Left ventricle myocardium inferior (tissue), 1 donor: ENCODE measurements at places on chromosomes 4 and X.

DNA sequence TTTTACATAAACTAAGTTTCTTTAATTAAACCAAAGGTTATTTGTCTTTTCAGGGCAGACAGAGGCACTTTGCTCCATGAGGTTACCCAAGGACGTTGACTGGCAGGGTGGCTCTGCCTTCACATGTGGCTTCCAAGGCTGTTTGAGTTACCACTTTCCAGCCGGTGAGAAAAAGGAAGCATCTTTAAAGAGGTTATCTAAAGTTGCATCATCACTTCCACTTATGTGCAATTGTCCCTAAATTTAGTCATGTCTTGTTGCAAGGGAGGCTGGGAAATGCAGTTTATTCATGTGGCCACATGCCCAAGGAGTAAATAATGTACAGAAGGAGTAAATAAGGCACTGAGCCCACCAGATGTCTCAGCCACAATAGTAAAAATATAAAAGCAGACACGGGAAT is 29.0 kb upstream of the RAP1GDS1 start:
- H3K27me3 ChIP-seq, result no peaks in the 10 kb centered on the region
- H3K36me3 ChIP-seq, result no peaks in the 10 kb centered on the region
- H3K27ac ChIP-seq, result no peak overlapping the region
- H3K4me3 ChIP-seq, result no peak overlapping the region
- no peaks in the 10 kb centered on the region for H3K4me1 ChIP-seq

DNA sequence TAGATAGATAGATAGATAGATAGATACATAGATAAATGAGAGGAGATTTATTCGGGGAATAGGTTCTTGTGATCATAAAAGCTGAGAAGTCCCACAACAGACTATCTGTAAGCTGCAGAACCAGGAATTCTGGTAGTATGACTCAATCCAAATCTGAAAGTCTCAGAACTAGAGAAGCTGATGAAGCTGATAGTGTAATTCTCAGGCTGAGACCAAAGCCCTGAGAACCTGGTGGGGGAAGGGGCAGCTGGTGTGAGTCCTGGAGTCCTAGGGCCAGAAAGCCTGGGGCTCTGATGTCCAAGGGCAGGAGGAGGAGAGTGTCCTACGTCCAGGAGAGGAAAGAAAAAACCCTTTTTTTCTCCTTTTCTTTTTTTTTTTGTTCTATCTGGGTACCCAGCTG is 8.0 kb upstream of the BANK1 start:
- no peaks in the 10 kb centered on the region for H3K27me3 ChIP-seq
- no peak overlapping the region for H3K27ac ChIP-seq
- H3K4me1 ChIP-seq, result no peaks in the 10 kb centered on the region
- no peak for DNase-seq
- no peak overlapping the region for H3K4me3 ChIP-seq

DNA sequence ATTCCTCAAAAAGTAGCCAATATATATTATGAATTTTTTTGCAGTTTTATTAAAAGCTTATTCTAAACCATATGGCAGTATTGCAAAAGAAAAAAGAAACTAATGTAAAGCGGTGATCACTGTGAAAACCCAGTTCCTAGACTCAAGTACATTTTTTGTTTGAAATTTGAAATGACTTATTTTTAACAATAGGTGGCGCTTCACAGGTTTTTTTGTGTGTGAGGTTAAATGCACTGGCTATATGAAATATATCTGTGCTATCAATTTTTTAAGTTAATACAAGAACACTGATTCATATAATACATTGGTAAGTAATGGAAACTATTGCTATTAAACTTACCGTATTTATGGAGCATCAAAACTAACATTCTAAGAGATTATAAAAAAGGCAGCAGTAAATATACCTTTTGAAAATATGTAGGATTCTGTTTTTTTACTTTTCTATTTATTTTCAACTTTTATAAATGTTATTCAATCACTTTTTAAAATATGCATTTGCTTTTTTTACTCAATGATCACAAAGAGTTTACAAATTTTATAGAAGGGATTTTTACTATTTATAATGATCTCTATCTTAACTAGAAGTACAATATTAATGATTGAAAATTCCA is 5.6 kb upstream of the SPRY1 start:
- no peaks in the 10 kb centered on the region for H3K36me3 ChIP-seq
- H3K4me3 ChIP-seq, result no peak overlapping the region
- H3K27me3 ChIP-seq, result no peaks in the 10 kb centered on the region
- H3K4me1 ChIP-seq, result peaks cover 21% of the 10 kb centered on the region
- H3K27ac ChIP-seq, result no peak overlapping the region

GRCh38 chr4:77145842-77146185 is 11.2 kb upstream of the CCNG2 start:
- DNase-seq, result no peak
- H3K27ac ChIP-seq, result no peak overlapping the region
- H3K4me3 ChIP-seq, result no peak overlapping the region
- no peaks in the 10 kb centered on the region for H3K27me3 ChIP-seq
- H3K36me3 ChIP-seq, result no peaks in the 10 kb centered on the region

GRCh38 chr4:177759729-177760128 is 317.5 kb upstream of the AGA start:
- H3K27me3 ChIP-seq, result no peaks in the 10 kb centered on the region
- no peaks in the 10 kb centered on the region for H3K36me3 ChIP-seq
- no peak overlapping the region for H3K4me3 ChIP-seq
- H3K27ac ChIP-seq, result no peak overlapping the region
- no peak for DNase-seq
- no peaks in the 10 kb centered on the region for H3K4me1 ChIP-seq

DNA sequence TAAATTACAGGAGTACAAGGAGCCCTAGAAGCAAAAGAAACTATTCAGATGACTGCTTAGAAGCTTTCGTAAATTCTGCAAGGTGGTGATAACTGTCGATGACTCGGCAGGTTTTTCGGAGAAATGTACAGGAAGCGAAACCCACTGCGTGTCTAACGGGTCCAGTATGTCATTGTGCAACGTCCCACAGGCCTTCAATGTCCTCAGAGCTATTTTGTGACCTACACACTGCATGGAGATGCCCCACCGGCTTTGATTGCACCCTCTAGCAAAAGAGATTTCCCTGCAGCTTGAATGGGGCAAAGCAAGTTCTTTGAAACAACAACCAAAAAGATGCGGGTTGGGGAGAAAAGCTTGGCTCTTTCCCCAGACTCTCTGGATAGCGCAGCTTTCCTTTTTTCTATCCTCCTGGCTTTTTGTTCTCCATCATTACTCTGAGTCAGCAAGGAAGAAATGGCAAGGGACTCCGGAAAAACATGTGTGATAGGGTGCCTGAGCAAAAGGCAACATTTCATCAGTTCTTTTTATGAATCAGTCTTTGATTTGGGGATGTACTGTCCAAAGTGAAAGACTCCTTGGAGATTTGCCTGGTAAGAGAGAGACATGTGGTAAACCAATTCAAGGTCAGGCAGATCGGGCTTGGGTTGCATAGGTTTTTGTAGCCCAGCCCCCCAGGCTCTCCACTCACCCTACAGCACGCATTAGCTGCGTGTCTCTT is 112.0 kb upstream of the TBL1X start:
- no peak overlapping the region for H3K4me3 ChIP-seq
- H3K27ac ChIP-seq, result no peak overlapping the region
- H3K36me3 ChIP-seq, result no peaks in the 10 kb centered on the region
- no peaks in the 10 kb centered on the region for H3K4me1 ChIP-seq
- no peaks in the 10 kb centered on the region for H3K27me3 ChIP-seq

DNA sequence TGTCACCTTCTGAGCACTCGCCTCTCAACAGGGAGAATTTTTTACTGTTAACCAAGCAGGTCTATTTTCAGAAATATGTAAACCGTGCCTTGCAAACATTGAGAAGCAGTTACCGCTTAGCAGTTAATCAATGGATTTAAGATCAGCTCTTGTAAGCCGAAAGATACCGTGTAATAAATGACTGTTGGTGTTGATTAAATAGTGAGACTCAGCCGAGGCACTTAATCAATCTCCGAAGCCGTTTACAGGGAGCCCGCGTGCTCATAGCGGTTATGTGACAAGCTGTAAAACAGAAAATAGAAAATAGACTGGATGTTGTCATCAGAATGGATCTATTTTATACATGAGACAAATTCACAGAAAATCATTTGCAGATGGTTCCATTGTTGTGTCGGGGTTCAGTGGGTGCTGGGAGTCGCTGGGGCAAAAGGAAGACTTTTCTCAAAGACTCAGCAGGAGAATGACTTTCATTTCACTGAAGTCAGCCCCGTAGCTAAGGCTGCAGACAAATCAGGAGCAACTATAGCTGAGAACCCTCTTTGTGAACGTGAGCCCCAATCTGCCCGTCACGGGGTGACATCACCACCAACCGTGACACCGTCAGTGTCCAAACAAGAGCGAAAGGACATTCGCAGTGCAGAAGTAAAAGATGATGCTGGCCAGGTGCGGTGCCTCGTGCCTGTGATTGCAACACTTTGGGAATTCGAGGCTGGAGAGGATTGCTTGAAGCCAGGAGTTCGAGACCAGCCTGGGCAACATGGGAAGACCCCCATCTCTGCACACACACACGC is 275.3 kb downstream of the CRLF2 start:
- H3K4me3 ChIP-seq, result no peak overlapping the region
- H3K27ac ChIP-seq, result no peak overlapping the region
- H3K36me3 ChIP-seq, result no peaks in the 10 kb centered on the region

DNA sequence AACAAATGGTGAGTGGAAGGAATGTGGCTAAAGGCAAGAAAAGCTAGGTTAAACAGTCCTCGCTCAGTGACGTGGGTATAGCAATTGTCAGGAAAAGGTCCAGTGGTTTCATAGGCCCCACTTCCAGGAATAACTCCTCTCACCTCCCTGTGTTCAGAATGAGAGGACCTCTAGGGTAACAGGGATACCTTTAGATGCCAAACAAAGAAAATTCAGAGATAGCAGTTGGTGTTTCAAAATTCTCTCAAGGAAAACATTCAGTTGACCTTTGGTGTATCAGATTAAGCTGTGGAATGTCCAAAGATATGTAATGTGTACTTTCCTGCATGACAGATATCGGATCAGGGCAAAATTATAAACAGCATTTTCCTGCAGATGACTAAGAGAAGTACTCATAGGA is 155.9 kb downstream of the ARHGAP6 start:
- H3K27ac ChIP-seq, result no peak overlapping the region
- H3K4me3 ChIP-seq, result no peak overlapping the region
- H3K4me1 ChIP-seq, result no peaks in the 10 kb centered on the region
- DNase-seq, result no peak
- H3K27me3 ChIP-seq, result no peaks in the 10 kb centered on the region

DNA sequence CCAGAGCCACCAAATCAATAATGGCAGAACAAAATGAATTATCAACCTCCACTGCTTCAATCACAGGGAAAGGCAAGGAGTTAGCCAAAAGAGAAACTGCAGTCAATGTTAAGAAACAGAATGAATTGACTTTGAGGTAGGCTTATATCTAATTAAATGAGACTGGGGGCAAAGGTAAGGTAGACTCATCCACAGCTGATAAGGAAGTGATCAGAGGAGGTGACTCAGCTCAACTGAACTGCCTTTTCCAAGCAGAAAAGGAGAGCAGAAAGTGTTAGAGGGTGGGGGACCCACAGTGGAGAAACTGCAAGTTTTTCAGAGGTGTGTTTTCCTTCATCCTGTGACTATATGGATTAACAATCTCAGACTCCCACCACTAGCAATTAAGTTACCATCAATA is 345.8 kb upstream of the PPARGC1A start:
- DNase-seq, result no peak
- no peak overlapping the region for H3K4me3 ChIP-seq
- H3K36me3 ChIP-seq, result no peaks in the 10 kb centered on the region
- H3K27ac ChIP-seq, result no peak overlapping the region
- peaks cover 18% of the 10 kb centered on the region for H3K4me1 ChIP-seq

GRCh38 chr4:157502656-157503055 is 282.1 kb downstream of the GRIA2 start:
- DNase-seq, result no peak
- no peak overlapping the region for H3K4me3 ChIP-seq
- no peaks in the 10 kb centered on the region for H3K4me1 ChIP-seq
- no peak overlapping the region for H3K27ac ChIP-seq
- no peaks in the 10 kb centered on the region for H3K27me3 ChIP-seq

GRCh38 chr4:110049951-110050925 is 137.6 kb downstream of the EGF start:
- H3K27me3 ChIP-seq, result peaks cover 3% of the 10 kb centered on the region
- H3K4me3 ChIP-seq, result no peak overlapping the region
- no peaks in the 10 kb centered on the region for H3K36me3 ChIP-seq
- DNase-seq, result no peak

DNA sequence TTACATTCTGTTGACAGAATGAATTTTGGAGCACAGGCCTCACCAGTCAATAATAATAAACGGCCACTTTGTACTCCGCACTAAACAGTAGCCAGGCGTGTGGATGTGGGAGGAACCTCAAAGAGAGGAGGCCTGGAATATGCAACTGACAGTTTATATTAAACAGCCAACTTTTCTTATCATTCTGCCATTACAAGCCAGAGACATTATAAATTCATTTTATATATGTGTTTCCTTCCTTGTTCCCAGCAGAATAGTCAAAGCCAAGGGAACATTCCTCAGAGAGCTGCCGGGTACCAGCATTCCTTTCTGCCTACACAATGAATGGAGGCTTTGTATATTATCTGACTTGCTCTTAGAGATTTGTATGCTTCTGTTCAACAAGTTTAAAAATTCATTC is 436.5 kb upstream of the FTHL17 start:
- no peak for DNase-seq
- peak overlapping the region; percentile 8 for H3K27ac ChIP-seq

- no peaks in the 10 kb centered on the region for H3K4me1 ChIP-seq
- no peaks in the 10 kb centered on the region for H3K27me3 ChIP-seq
- H3K36me3 ChIP-seq, result no peaks in the 10 kb centered on the region
- DNase-seq, result no peak
These were observed 126.0 kb upstream of the WDFY3 start for GRCh38 chr4:85092536-85092935.

- DNase-seq, result no peak
- no peaks in the 10 kb centered on the region for H3K36me3 ChIP-seq
- peak overlapping the region; percentile 29 for H3K27ac ChIP-seq
- H3K4me1 ChIP-seq, result peaks cover 8% of the 10 kb centered on the region
- no peaks in the 10 kb centered on the region for H3K27me3 ChIP-seq
These were observed 227.2 kb downstream of the ANK2 start for GRCh38 chr4:113276464-113277170.

DNA sequence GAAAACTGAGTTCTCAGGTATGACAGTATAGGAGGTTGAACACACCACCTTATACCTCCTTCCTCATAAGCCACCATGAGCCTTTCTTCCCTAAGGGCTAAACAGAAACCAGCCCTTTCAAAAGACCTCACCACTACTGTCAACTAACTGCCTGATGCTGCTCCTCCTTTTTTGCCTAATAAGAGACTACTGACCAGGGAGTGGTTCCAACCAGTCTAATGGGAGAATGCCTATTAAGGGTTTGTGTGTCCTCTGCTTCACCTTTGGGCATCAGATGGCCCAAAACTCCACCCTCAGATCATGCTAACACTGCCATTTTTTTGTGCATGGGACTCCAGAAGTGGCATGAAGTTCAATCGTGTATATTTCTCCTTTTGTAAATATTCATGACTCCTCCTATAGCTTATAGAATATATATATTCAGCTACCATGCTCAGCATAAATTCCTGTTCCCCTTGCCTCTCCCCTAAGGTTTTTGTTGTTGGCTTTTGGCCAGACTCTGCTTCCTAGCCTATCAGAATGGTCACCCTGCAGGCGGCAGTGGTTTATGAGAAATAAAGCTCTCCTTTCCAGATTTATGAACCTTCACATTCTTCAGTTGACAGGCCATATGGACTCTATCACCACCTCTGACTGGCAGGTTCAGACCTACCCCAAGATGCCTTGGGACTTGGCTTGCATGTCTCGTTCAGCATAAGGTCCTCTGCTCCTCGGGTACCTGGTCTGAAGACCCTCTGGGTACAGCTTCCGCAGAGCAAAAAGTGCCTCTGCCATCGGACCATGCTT is 28.2 kb downstream of the FGFBP1 start:
- peaks cover 56% of the 10 kb centered on the region for H3K27me3 ChIP-seq
- no peaks in the 10 kb centered on the region for H3K4me1 ChIP-seq
- H3K4me3 ChIP-seq, result no peak overlapping the region
- no peak for DNase-seq
- H3K36me3 ChIP-seq, result no peaks in the 10 kb centered on the region
- no peak overlapping the region for H3K27ac ChIP-seq
